ENCODE measurements at places on chromosomes 16 and 17. TPM values are rescaled to one million over a fixed set of nuclear protein-coding genes. Genes with fewer than 3 reads are reported as not detected.

Gene ABAT
- 1.2 TPM for total RNA-seq

Gene CTRB1
- 1.2 TPM for total RNA-seq

DNA sequence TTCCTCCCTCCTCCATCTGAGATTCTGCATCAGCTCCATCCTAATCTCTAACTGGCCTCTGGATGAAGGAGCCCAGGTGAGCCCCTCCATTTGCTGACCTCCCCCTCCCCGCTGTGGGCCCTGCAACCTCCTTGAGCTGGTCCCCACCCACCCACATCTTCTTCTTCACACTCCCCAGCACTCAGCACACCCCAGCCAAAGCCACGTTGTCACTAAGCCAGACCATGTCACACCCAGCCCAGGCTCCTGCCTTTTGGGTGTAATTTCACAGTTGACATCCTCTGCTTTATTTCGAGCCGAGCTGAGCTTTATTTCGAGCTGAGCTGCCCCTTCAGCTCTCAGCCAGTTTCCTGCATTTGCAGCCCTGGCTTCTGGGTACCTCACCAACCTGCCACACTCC, 282.7 kb upstream of the TNRC6C start:
- DNase-seq, result no peak

DNA sequence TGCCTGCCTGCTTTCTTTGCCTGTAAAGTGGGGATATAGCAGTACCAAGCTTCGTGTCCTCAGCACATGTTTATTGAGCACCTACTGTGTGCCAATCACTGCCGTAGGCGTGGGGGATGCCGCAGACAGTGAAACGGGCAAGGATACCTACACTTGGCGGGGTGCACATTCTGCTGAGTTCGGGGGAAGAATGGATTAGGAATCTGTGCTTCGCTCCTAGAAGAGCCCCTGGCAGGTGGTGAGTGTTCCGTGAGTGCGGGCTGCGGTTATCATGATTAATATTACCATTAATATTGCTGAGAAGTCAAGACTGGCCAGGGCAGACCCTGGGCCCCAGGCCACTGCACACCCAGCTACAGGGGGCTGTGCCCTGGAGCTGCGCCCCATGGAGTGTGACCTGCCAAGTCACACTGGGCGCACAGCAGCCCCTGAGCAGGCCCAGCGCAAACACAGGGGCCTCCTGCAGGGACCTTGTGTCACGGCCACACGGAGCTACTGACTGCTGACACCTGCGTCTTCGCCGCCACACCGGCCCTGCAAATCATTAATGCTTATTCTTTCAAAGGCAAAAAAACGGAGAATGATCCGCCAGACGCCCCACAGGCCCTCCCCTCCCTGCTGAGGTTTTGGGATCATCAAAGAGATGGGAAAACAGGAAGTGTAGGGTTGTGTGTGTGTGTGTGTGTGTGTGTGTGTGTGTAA, 213.4 kb upstream of the GSE1 start:
- no peak for DNase-seq
